Lung microvascular endothelial cell (primary cell): ENCODE measurements at places on chromosomes 2 and 18. TPM values are rescaled to one million over a fixed set of nuclear protein-coding genes. Genes with fewer than 3 reads are reported as not detected.

The UGP2 gene
- 47.1 and 182 TPM in 2 replicates for total RNA-seq

The NMUR1 gene
- total RNA-seq, result not detected in 2 replicates

The LRRTM1 gene
- total RNA-seq, result not detected in 2 replicates

The MAL gene
- not detected in 2 replicates for total RNA-seq

The SERPINB3 gene
- not detected in 2 replicates for total RNA-seq

The PMS1 gene
- total RNA-seq, result 11.3 and 21.8 TPM in 2 replicates

The FAM237A gene
- total RNA-seq, result not detected in 2 replicates

The VIT gene
- 0.22 TPM in 1 of 2 replicates, not detected in the other for total RNA-seq

The DHRS9 gene
- total RNA-seq, result not detected in 2 replicates
